ENCODE measurements at places on chromosomes 13 and 19.

GRCh38 chr13:113087923-113088690 lies 17.5 kb upstream of the F7 start:
- DNase-seq: no peak

- no peak for DNase-seq
Measured at GRCh38 chr13:98783856-98784478, 31.5 kb upstream of the SLC15A1 start.

DNA sequence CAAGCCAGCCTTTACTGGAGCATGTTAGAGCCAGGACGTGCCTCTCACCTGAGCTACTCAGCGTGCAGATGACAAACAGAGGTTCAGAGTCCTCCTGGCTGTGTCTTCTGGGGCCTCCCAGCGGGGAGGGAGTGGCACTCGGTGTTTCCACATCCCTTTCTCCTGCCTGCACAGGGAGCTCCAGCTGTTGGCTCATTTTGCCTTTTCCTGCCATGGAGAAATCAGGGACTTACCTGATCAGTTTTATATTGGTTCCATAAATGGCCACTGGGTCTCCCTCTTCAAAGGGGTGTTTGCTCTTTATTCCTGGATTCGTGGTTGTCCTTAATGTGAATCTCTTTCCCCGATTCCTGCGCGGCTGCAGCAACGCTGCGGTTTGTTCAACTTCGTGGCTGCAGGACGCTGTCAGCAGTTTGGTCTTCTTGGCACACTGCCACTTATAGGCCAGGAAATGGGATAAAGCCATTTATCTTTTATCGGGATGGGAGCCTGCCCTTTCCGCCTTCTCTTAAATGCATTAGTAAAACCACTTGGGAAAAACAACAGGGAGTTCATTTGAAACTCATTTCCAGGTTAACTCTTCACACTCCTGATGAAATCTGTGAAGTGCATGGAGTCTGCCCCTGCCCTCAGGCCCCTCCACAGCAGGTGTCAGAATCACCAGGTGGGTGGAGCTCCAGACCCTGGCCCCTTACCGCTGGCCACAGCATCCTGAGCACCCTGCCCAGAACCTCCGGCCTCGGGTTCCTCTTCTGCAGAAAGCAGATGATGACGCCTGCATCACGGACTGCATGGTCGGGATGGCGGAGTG lies 39.8 kb upstream of the MCF2L start:
- DNase-seq: no peak

GRCh38 chr19:13104848-13105711 lies 2.4 kb upstream of the LYL1 start:
- DNase-seq: no peak

- peak; percentile 1 for DNase-seq
Measured at GRCh38 chr19:1132552-1133383, 29.0 kb downstream of the GPX4 start.

GRCh38 chr13:83929157-83929556 lies 46.9 kb upstream of the SLITRK1 start:
- DNase-seq: no peak

- no peak for DNase-seq
Measured at GRCh38 chr19:38072776-38073750, 151.0 kb downstream of the DPF1 start.

- no peak for DNase-seq
Measured at GRCh38 chr19:39436350-39436716, 584 bp upstream of the RPS16 start.

DNA sequence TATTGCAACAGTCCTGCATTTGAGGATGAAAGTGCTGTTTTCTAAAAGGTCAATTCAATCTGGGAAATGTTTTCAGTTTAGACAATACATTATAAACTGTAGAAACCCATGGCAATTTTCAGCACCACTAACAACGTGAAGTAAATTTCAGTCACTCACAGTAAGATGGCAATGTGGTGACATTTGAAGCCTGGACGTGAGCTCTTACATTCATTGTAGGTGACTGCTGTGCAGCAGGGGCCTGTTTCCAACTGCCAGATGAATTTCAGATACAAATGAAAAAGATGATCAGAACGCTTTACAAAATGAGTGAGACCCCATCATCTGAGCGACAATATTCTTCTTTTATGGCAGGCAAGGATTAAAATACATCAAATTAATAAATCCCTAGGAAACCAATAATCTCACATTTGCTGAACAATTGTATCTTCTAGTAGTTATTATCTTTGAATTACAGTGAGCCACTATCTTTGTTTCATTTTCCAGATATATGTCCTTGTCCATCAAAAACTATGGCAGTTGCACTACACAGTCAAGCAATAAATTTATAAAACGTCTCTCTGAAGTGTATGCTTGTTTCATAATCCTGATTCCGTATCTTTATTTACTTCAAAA lies 1816.8 kb downstream of the OLFM4 start:
- no peak for DNase-seq

DNA sequence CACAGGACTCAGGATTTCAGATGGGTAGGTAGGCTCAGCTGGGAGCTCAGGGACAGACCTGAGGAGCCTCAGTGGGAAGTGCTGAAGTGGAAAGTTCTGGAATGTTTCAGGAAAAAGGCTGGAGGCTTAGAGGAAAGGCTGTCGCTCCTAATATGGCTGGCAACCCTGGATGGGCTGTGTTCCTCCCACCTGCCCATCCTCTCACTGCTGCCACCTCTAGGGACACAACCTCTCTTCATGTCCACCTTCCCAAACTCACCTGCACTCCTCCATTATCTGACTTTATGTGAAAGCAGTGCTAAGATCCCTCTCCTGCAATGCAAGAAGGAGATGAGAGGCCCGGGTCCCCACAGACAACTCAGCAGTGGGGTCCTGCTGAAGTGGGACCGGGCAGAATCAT lies 5.8 kb upstream of the CEACAM21 start:
- DNase-seq: no peak

GRCh38 chr19:7917267-7918061 lies 2.7 kb upstream of the SNAPC2 start:
- DNase-seq: peak; percentile 11

GRCh38 chr19:34985249-34986022 lies 14.7 kb upstream of the GRAMD1A start:
- DNase-seq: no peak

DNA sequence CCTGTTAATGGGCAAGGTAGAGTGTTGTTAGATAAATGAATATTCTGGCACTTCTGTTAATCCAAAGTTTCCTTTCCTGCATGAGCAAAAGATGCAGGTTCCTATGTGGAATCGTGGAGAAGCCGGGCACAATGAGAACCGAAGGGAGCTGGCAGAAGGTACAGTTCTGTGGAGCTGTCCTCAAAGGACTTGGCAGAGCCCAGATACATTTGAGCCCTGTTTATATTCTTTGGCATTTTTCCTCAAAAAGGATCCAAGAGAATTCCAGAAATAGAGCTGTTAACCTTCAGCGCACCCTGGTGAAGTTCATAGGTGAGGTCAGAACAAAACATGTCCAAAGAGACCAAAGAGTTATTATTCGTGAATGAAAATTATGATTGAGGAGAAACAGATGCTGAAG lies 4.0 kb upstream of the DLEU7 start:
- DNase-seq: no peak

DNA sequence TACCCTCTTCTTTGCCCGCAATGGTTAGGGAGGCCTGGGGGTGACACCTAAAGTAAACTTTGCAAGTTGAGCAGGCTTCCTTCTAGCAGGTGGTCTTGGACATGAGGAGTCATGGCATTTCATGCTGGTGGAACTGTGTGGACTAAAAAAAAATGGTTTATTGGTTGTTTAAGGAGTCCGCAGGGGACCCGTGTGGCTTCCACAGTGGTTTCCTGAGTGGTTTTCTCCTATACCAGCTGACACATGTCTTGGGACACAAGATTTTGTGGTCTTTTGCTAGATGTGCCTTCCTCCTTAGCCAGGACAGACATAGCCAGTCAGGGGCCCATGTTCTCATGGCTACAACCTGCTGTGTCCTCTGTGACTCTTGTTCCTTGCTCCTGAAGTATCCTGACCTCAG lies 1.5 kb downstream of the ZNF543 start:
- DNase-seq: no peak

GRCh38 chr13:44271031-44271455 lies 102.6 kb upstream of the SERP2 start:
- DNase-seq: no peak

DNA sequence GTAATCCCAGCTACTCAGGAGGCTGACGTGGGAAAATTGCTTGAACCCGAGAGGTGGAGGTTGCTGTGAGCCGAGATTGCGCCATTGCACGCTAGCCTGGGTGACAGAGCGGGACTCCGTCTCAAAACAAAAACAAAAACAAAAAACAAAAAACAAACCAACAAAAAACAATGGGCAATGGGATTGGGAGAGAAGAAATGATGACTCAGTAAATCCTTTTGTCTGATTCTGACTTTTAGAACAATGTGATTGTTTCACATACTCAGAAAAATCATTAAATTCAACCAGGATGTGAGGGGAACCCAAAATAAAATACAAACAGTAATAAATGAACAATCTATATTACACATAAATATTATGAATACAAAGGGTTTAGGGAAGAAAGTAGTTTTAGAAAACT lies 5.1 kb downstream of the ZNF565 start:
- peak; percentile 28 for DNase-seq

- no peak for DNase-seq
Measured at GRCh38 chr13:67139551-67139950, 90.6 kb downstream of the PCDH9 start.

Measured in midbrain (tissue), 1 donor.